ENCODE measurements at places on chromosomes 5 and 9. TPM values are rescaled to one million over a fixed set of nuclear protein-coding genes. Genes with fewer than 3 reads are reported as not detected.
A peak's percentile ranks its signal among the peaks of the same experiment; 100 is the strongest.

The UBE2QL1 gene
- total RNA-seq: not detected

The CYFIP2 gene
- 606 TPM for total RNA-seq

The PKD2L2 gene
- total RNA-seq: not detected

The GCNT4 gene
- 1.7 TPM for total RNA-seq

GRCh38 chr5:5933651-5934050 lies 444.7 kb downstream of the MED10 start:
- no peaks in the 10 kb centered on the region for H3K36me3 ChIP-seq
- H3K4me1 ChIP-seq: no peaks in the 10 kb centered on the region
- no peak for DNase-seq
- no peaks in the 10 kb centered on the region for H3K27me3 ChIP-seq

- no peaks in the 10 kb centered on the region for H3K36me3 ChIP-seq
- no peak overlapping the region for H3K27ac ChIP-seq
- H3K4me3 ChIP-seq: no peak overlapping the region
- no peaks in the 10 kb centered on the region for H3K4me1 ChIP-seq
- no peak for DNase-seq
Measured at GRCh38 chr9:113431191-113431590, 20.6 kb downstream of the C9orf43 start.

DNA sequence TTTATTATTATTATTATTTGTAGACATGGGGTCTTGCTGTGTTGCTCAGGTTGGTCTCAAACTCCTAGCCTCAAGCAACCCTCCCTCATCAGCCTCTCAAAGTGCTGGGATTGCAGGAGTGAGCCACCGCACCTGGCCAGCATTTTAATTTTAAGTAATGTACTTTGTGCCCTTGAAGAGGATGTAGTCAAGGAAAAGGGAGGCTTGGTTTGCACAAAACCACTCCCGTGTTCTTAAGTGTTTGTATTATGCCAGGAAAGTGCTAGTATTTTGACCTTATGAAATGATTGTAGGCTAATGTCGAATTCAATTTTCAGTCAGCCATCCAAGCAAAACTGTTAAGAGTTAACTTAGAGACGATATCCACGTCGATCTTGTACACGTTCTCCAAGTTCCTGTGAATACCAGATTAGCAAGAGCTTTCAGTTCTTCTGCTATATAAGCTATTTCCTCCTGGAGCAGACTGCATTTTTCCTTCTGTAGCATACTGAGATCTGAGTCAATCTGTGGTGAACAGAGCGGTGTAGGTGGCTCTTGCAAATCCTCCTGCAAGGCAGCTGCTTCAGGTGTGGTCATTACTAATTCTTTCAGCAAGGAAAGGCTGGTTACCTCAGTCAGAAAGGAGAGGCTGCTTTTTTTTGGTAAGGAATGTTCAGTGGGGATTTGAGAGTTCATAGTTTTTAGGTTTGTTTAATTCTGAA lies 23.7 kb downstream of the CCDC171 start:
- no peaks in the 10 kb centered on the region for H3K36me3 ChIP-seq
- no peaks in the 10 kb centered on the region for H3K4me1 ChIP-seq
- DNase-seq: no peak

GRCh38 chr5:81171769-81172168 lies 61.4 kb upstream of the CKMT2 start:
- DNase-seq: no peak
- no peaks in the 10 kb centered on the region for H3K36me3 ChIP-seq
- H3K27me3 ChIP-seq: no peaks in the 10 kb centered on the region
- peaks cover 6% of the 10 kb centered on the region for H3K4me1 ChIP-seq
- no peak overlapping the region for H3K27ac ChIP-seq

DNA sequence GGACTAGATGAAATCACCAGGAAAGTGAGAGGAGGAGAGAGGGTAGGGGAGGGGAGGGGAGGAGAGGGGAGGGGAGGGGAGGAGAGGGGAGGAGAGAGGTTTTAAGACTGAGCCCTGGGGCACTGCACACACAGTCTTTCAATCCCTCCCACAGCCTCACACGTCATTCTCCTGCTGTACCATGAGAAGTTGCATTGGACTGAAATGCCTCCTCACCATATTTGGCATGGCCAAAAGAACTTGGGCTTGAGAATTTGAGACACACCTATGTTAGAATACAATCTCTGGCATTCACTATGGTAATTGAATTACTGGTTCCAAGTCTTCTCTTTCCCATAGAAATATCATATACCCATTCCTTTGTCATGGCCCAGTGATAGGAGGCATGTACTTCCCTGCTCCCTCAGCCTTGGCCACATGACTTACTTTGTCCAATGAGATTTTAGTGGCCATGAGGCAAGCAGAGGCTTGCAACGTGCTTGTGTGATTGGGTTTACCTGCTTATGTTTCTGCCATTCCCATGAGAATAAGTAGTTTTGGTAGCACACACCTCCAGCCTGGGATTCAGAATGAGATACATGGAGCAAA lies 133.3 kb upstream of the SMARCA2 start:
- H3K27me3 ChIP-seq: peaks cover 2% of the 10 kb centered on the region
- no peaks in the 10 kb centered on the region for H3K36me3 ChIP-seq
- no peak overlapping the region for H3K27ac ChIP-seq
- no peak overlapping the region for H3K4me3 ChIP-seq
- DNase-seq: no peak
- H3K4me1 ChIP-seq: peaks cover 3% of the 10 kb centered on the region

- H3K4me1 ChIP-seq: peaks cover 5% of the 10 kb centered on the region
- no peak overlapping the region for H3K4me3 ChIP-seq
- peak overlapping the region; percentile 36 for H3K27ac ChIP-seq
- no peaks in the 10 kb centered on the region for H3K27me3 ChIP-seq
- peaks cover 35% of the 10 kb centered on the region for H3K36me3 ChIP-seq
- DNase-seq: no peak
Measured at GRCh38 chr9:136923881-136924280, 20.7 kb downstream of the FBXW5 start.

Data from activated CD4-positive, alpha-beta T cell treated with anti-CD3 and anti-CD28 coated beads, Interleukin-2, amount 10 ng/mL, durations not matched to agents 7 days and 5 days (primary cell).